ENCODE measurements at places on chromosomes 16 and 17.

DNA sequence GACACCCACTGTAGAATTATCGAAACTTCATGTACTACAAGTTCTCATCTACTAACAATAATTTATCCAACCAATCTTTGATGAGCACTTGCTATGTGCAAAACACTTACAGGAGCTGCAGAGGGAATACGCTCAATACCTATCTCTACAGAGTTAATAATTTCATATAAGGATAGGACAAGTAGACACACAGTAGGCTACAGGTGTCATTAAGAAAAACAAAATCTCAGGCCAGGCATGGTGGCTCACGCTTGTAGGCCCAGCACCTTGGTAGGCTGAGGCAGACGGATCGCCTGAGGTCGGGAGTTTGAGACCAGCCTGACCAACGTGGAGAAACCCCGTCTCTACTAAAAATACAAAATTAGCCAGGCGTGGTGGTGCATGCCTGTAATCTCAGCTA is 91.3 kb upstream of the PLEKHM1 start:
- no peak for DNase-seq

DNA sequence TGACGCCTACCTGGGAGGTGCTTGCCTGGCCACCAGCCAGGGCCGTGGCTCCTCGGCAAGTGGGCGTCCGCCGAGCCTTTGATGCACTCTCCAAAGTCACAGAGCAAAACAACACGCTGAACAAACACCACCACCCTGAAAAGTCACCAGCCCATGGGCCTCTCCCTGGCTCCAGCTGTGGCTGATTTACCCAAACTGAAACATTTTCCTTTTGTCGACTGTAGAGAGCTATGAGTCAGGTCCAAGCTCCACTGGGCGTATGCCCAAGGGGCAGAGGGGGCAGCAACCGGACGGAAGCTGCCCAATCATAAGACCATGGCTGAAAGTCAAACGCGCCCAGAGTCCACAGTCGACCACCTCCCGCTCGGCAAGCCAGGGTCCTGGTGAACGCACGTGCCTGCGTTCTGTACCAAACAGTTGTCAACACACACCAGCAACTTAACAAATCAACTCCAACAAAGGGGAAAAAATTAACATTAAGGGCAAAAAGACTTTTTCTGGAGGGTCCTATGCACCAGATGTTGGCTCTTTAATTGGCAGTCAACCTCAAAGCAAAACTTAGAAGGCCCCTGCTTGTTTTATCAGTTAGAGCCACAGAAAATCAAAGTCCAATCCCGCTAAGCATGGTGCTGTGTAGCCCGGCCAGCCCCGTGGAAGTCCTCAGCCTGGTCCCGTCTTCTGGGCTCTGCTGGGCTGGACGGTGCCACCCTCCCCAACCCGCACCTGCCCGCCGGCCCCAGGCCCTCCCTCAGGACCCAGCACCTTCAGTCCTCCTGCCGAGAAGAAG is 47.3 kb downstream of the TBC1D16 start:
- no peak for DNase-seq

GRCh38 chr17:29068818-29069217 is 25.9 kb downstream of the PIPOX start:
- DNase-seq, result no peak

DNA sequence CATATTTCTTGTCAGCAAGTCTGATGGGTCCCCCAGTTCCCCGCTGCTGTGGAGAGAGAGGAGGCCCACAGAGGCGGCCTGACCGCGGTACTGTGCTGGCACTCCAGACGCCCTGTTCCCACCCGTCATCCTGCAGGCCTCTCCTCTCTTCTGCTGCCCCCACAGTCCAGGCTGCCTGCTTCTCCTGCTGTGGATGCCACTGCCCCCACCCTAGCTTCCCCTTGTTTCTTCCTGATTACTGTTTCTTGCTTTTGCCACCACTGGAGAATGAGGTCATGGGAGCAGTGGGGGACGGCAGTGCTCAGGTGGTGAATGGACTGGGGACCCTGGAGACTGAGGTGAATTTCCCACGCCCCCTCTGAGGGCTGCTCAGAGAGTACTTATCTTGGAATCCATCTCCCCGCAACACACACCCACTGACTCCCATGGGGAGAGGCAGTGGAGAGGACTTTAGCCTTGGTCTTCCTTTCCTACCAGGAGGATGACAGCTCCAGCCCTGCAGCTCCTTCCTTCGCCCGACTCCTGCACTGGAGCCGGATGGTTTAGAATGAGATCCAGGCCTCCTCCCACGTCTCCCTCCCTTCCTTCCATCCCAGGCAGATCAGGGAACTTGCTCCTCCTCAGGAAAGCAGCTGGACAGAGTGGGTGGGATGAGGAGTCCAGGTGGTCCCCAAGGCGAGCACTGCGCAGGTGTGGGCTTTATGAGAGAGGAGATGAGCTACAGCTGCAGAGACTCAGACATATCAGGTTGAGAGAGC is 60.4 kb downstream of the PLXDC1 start:
- DNase-seq, result no peak

DNA sequence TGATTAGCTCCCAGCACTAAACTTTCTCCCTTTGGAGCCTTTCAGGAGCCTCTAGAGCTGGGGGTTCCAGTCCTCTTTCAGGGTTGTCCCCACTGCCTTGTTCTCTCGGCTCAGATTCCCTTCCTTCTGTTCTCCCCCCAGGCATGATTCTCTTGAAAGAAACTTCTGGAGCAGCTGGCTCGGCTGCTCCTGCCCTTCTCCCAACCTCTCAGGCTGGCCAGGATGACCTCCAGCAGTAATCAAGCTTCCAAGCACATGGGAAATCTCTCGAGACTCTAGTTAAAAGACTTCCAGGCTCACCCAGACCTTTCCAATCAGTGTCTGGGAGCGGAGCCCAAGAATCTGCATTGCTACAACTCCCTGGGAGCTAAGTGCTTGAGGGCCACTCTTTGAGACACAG is 3.6 kb downstream of the SDK2 start:
- no peak for DNase-seq

GRCh38 chr17:77864234-77865111 is 94.0 kb upstream of the TNRC6C start:
- no peak for DNase-seq

- DNase-seq, result no peak
Measured at GRCh38 chr16:75556431-75556950, 439 bp upstream of the TMEM231 start.

DNA sequence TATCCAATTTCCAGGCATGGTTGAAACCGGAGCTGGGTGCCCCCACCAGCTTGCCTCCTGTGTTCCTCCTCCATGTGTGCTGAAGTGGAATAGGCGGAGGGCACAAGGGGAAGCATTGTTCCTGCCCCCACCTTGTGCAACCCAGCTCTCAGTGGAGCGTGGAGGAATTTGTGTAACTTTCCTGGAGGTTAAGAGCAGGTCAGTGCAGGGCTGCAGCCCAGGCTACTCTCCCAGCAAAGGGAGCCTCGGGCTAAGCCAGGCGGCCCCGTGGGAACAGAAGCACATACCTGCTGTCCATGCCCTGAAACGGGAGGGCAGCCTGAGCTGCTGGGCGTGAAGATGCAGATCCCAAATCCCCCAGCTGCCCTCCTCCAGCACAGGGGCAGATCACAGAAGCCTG is 158.8 kb upstream of the LHX1 start:
- no peak for DNase-seq

DNA sequence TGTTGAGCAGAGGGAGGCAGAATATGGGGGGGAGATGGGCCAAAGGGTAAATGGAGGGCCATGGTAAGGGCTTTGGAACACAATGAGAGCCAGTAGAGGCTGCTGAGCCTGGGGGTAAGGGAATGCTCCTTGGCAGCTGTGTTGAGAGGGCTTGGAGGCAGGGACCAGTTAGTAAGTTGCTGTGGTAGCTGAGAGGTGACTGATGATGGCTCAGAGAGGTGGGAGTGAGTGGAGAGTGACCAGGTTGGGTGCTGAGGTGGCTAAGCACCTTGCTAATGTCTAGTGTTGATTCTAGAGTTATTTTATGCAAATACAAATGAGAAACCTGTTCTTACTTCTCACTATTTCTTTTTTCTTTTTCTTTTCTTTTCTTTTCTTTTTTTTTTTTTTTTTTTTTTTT is 10.8 kb downstream of the SBK1 start:
- no peak for DNase-seq

- no peak for DNase-seq
Measured at GRCh38 chr16:75566758-75567255, 628 bp downstream of the GABARAPL2 start.

Data from activated T-helper 1 cell treated with Interleukin-2 at 50 U/mL for 16 hours (primary cell).